Hematopoietic multipotent progenitor cell treated with erythropoietin and hydrocortisone succinate and interleukin-3 and kit ligand, for 15 days (in vitro differentiated cells): ENCODE measurements at places on chromosomes 3 and 15.

DNA sequence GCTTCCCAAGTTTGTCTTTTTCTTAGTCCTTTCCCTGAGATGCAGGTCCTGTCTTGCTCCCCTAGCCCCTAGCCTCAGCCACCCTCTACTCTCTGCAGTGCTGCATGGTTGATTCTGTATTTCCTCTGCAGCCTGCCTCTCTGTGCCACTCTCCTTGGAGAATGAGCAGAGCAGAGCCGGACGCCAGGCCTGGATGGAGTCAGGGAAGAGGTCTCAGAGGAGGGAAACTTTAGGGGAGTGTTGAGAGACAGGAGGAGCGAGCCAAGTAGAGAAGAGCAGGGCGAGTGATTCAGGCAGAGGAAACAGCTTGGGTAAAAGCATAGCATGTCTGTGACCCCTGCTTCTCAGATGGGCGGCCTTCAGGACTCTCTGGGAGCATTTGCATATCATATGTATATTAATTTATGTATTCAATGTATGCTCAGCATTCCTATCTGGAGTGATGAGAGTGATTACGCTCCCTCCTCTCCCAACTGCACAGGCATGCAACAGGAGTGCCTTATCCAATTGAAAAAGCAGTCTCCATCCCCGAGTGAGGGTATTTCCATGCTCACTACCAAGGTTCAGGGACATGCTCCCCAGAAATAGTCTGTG is 166.7 kb downstream of the RORA start:
- DNase-seq, result no peak

- no peak for DNase-seq
Observed at GRCh38 chr3:45486926-45487325, 98.5 kb downstream of the LARS2 start.

DNA sequence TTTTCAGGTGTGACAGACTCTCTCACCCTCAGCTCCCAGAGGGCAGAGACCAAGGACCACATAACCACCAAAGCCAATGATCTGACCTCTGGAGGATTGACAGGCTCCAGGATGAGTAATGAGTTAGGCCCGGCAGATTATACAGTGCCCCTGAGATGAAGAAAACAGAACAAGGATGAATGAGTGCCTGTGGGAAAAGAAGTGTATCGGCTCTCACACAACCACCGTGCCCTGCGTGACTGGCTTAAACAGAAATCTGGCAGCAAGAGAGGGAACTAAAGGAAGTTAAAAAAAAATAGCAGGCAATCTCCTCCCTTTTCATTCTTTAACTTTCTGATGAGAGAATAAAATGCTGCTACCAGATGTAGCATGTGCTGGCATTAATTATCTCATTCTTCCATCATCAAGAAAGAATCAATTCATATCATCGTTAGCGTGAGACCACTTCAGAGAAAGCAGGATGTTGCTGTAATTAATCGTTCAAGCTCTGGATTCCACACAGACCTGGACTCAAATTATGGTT is 227.5 kb upstream of the COL8A1 start:
- no peak for DNase-seq

DNA sequence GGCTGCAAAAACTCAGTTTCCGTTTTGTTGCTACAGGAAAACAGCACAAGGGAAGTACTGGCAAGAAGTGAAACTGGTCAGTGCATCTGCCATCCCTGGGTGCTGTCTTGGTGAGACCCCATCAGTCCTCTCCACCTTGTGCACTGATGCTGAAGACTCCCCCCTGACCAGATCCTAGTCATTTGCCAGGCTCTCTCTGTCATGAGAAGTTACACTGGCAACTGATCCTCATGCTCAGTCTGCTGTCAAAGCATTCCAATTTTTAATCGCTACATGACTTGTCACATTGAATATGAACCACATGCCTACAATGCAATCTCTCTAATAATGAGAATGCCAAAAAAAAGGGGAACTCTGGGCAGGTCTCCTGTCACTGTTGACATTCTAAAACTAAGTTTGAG is 296.5 kb downstream of the ZIC1 start:
- DNase-seq, result no peak

- DNase-seq, result no peak
Observed at GRCh38 chr15:42373274-42373673, 14.0 kb downstream of the CAPN3 start.

GRCh38 chr3:45546716-45547701 is 47.5 kb upstream of the LIMD1 start:
- peak; percentile 41 for DNase-seq

DNA sequence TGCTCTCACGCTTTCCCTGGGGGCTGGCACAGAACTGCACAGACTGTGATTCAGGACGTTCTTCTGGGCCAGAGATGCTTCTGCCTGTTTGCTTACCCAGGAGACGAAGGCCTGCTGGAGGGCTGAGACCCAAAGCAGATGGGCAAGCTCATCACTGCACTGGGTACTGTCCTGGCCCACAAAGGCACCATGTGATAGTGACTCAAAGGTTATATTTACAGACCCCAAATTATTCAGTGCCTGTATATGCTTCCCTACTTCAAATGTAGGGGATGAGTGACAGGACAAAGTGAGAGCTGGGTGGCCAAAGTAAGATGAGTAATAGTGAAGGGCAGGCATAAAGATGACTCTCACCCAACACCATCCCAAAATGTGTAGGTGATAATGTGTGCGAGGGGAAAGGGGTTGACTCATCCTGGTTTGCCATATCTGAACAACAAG is 127.4 kb downstream of the WDR76 start:
- DNase-seq, result no peak
